Activated CD8-positive, alpha-beta memory T cell treated with anti-CD3 and anti-CD28 coated beads for 48 hours (primary cell): ENCODE measurements at places on chromosomes 2 and 18.

- DNase-seq = no peak
Measured at GRCh38 chr2:221502270-221503010, 69.7 kb downstream of the EPHA4 start.

DNA sequence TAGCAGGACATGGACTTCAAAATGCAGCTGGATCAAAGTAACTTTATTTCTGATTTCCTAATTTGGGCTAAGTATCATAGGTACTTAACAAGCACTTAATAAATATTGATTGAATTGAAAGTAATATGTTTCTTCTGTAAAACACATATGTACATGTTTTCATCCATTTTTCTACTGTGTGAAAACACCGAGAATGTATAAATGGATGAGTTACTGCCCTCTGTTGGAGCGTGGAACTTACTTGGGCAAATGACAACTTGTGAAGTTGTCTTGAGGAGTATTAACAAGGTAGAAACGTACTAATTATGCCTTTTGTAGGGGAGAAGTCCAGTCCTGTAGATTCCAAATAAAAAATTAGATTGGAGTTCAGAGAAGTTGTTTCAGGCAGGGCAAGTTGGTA, 87.2 kb downstream of the PHLPP1 start:
- no peak for DNase-seq

DNA sequence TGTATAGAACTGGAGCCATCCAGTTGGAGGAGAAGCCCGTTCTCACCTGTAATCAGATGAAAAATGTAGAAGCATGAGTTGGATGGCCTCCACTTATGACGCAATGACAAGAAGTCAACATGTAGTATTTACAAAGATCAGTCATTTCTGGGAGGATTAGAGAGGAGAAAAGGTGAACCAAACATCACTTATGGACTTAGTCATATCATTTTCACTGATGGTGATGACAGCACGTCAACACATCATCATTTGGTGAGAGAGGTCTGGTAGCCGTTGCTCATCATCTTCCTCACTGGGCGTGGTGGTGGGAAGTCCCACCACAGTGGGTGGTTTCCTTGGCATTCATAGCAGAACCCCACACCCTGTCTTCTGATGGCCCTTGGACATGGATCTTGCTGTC, 264.2 kb upstream of the EPAS1 start:
- no peak for DNase-seq

GRCh38 chr2:196725218-196725617, 74.3 kb downstream of the GTF3C3 start:
- DNase-seq = no peak

- no peak for DNase-seq
Measured at GRCh38 chr2:88540346-88540745, 86.9 kb downstream of the EIF2AK3 start.

- DNase-seq = no peak
Measured at GRCh38 chr2:171158790-171159371, 1.8 kb downstream of the TLK1 start.

DNA sequence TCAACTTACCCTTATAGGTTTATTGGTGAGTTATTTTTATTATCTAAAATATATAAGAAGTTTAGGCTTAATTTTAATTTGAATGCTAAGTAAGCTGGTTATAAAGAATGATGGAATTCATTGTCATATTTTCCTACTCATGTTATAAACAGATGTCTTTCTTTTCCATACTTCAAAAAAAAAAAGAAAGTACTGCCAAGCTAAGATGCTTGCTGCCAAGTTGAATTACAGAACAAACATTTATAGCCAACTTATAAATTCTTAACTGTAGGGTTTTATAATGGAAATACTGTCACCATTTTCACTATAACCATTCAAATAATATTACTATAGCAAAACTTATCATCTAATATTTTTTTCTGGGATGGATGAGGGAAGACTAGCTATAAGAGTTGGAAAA, 676.0 kb downstream of the NRXN1 start:
- DNase-seq = no peak

- DNase-seq = no peak
Measured at GRCh38 chr2:172311921-172312345, 115.5 kb upstream of the ITGA6 start.

- DNase-seq = no peak
Measured at GRCh38 chr18:1147730-1148129, 243.1 kb downstream of the ADCYAP1 start.

DNA sequence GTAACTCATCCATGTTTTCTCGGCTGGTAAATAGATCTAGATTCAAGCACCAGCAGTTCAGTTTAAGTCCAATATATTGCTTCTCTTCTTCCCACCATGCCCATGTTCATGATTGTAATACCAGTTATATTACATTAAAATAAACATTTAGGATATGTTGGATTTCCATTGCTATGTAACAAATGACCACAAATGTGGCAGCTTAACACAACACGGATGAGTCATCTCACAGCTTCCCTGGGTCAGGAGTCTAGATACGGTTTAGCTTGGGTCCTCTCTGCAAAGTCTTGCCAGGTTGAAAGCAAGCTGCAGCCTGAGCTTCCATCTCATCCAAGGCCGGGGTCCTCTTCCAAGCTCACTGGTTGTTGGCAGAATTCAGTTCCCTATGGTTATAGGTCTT, 39.4 kb upstream of the SMAD2 start:
- DNase-seq = no peak

- DNase-seq = no peak
Measured at GRCh38 chr2:74009577-74009976, 24.9 kb downstream of the TET3 start.

DNA sequence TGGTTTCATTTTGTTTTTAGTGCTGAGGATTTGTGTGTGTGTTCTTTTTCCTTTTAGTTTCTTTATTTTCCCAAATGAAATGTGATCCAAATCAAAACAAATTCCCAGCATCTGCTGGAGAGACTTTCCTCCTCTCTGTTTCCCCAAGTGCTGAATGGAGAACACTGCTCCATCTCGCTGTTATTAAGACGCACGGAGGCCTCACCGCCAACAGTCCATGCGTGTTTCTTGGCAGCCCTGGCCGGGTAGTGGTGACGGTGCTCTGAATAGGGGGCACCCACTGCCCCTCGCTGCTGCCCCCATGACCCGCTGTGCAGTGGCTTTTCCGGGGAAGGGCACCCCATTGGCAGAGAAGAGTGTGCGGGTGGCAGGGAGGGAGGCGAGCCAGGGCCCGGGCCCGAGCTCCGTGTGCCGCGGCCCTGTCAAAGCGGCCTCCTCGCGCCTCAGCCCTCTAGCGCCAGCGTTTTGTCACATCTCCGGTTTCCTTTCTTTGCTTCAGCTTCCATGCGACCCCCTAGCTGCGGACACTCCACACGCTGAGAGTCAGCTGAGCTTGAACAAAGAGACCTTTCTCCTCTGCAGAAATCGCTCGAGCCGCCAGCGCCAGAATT, 473.7 kb upstream of the SALL3 start:
- DNase-seq = no peak

GRCh38 chr2:197339016-197339415, 28.4 kb upstream of the ANKRD44 start:
- DNase-seq = no peak

DNA sequence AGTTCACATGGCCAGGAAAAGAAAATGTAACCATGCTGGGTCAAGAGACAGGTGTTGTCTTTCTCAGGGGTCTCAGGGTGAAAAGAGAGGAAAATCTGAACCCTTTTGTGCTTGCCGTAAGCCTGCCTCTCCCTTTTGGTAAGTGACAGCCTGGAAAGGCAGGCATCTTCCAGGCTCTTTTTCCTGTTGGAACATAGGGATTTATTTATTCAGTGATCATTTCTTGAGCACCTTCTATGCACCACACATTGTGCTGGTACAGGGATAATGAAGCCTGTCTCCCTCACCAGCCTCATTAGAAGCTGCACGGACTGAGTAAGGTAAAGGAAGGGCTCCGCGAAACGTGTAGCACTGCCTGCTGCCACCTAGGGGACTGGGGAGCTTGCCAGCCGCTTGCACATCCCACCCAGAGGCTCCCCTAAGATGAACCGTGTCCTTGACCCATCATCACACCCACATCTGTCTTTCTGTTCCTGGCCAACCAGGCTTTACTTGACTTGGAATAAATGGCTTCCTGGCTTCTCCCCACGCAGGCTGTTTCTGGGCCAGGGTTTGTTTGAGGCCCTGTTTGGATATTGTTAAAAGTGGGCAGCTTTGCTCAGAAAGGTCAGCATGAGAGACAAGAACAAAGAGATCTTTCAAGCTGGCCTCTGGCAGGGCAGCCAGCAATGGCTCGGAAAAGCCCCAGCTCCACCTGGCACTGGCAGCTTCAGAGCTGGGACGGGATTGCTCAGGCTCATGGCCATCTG, 73.3 kb upstream of the MCFD2 start:
- no peak for DNase-seq

DNA sequence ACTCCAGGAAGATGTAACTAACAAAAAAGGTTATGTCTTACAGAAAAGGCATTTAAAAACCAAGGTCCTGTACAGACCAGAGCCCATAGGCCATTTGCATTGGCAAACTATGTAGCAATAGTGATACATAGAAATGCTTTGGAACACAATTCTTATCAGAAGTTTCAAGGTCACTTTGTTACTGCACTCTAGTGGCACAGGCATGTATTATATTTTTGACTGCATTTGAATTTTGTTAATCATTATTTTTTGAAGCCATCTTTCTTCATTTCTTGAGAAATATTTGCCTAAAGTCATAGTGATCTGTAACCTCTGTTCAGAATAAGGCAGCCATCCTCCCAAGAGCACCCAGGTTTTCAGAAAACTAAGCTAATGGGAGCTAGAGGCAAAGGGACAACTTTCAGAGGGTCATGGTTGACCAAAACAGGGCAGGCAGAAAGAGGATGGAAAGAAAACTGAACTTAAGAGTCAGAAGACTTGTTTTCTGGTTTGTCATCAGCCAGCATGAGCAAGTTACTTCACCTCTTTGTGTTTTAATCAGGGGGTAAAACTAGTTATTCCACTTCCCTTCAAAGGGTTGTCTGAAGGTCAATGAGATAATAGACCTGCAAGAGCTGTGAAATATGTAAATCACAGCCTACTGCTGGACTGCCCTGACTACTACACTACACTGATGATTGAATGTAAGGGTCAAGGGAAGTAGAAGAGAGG, 41.5 kb downstream of the SLC38A11 start:
- DNase-seq = no peak

DNA sequence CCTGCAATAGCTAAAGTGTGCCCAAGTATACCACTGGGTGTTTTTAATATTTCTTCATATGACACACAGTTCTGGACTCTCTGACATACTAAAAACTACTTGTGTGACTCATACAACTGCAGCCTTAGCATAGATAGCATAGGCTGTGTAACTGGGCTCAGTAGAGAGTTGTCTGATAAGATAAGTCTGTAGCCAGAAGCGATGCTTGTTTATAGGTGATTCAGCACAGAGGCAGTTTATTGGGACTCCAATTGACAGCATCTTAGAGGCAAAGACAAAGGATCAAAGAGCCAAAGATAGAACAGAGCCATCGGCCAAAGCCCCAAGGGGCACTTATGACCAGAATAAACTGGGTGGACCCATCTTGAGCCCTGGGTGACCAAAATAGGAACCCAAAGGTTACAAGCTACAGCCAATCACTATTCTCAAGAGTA, 42.3 kb downstream of the AAK1 start:
- DNase-seq = no peak

- DNase-seq = no peak
Measured at GRCh38 chr18:21483051-21483450, 117.5 kb downstream of the ESCO1 start.

GRCh38 chr2:176120364-176121189, 1.9 kb upstream of the HOXD9 start:
- DNase-seq = no peak

GRCh38 chr2:106356291-106356690, 111.9 kb downstream of the RGPD3 start:
- DNase-seq = no peak

- DNase-seq = no peak
Measured at GRCh38 chr2:54773838-54774237, 50.4 kb downstream of the EML6 start.

DNA sequence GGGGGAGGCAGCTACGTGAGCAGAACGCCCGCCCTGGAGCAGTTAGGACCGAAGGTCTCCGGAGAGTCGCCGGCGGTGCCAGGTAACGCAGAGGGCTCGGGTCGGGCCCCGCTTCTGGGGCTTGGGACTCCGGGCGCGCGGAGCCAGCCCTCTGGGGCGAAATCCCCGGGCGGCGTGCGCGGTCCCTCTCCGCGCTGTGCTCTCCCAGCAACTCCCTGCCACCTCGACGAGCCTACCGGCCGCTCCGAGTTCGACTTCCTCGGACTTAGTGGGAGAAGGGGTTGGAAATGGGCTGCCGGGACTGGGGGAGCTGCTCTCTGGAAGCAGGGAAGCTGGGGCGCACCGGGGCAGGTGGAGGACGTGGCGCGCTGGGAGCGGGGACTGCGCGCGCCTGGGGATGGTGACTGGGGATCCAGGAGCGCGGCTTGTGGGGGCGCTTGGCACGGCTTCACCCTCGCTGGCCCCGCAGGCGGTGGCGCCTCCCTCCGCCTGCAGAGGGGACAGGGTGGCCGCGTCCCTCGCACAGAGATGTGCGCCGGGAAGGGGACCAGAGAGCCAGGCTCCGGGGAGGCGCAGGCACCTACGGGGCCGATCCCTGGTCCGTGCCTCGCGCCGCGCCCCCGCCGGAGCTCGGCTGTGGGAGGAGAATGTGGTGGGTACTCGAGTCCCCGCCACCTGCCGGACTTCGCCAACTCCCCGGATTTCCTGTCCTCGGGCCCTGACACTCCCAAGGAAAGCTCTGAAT, 688 bp downstream of the CDH20 start:
- DNase-seq = no peak

- no peak for DNase-seq
Measured at GRCh38 chr2:160324161-160324800, 124.2 kb upstream of the ITGB6 start.

GRCh38 chr18:67621049-67621713, 104.7 kb upstream of the DSEL start:
- DNase-seq = no peak

DNA sequence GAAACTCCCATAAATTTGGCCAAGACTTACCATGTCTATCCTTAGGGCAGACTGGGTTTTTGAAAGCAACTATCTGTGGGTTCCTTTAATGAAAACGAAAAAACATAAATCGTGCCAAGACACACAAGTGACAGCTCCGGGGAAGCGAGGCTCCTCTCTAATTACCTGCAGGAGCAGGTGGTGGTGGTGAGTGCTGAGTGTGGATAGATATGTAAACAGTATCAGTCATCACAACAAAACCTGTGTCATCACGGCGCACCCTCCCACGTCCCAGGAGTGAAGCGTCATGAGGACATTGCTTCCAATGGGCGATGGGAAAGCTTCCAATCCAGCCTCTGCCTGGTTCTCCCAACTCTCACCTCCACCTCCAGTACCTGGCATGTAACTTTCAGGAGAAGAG, 31.3 kb downstream of the ACKR3 start:
- DNase-seq = no peak

GRCh38 chr2:135066710-135067109, 14.6 kb downstream of the RAB3GAP1 start:
- DNase-seq = no peak
